ENCODE measurements at places on chromosomes 12 and 14.
A peak's percentile ranks its signal among the peaks of the same experiment; 100 is the strongest.

DNA sequence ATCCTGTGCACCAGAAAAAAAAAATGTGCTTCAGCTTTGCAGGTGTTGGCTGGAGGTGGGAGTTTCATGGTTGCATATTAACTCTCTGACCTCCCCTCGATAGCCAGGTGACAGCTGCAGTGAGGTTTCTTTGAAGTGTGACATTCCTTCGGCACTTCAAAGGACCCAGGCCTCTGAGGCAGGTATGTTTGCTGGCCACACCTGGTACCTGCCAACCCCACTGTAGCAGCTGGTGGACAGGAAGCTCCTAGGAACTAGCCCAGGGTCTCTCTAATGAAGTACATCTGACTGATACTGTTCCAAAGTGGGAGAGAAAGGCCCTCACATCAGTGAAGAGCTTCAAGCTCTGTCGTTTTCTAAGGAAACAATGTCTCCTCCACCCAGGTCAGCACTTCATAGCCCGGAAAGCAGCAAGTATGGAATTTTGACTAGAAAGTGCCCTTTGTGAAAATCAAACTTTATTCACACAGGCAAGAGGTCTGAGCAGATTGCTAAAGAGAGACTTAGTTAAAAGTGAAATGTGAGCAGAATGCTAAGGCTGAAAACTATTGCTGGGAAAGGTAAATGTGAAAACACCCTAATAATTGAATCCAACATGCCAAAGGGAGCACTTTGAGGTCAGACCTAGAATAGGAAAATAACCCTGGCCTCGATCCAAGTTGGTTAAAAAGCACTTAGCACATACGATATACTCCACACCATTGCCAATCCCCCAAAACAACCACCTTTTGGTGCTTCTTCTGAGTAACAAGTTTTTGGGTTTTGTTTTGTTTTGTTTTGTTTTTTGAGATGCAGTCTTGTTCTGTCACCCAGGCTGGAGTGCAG, 71.3 kb downstream of the PHLDA1 start:
- no peak for DNase-seq

- DNase-seq = no peak
Measured at GRCh38 chr12:68086019-68086603, 73.4 kb downstream of the IFNG start.

- DNase-seq = no peak
Measured at GRCh38 chr12:104083769-104084475, 19.6 kb downstream of the HCFC2 start.

- DNase-seq = no peak
Measured at GRCh38 chr12:39628836-39629235, 9.2 kb upstream of the ABCD2 start.

DNA sequence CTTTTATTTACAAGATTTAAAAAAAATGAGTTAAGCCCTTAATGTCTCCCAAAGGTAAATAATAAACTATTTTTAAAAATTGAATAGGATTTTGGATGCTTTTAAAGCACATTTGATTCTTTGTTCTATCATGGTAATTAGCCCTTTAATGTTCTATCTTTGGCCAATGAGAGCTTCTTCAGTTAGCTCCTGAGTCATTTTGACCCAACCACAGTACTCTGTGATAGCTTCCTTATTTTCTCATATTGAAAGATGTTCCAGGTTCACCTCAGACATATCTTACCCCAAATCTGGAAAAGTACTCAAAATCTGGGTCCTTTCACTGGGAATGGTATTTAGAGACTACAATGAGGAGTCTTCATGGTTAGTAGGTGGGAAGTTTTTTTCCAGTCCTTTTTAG, 98.0 kb downstream of the MYRFL start:
- no peak for DNase-seq

DNA sequence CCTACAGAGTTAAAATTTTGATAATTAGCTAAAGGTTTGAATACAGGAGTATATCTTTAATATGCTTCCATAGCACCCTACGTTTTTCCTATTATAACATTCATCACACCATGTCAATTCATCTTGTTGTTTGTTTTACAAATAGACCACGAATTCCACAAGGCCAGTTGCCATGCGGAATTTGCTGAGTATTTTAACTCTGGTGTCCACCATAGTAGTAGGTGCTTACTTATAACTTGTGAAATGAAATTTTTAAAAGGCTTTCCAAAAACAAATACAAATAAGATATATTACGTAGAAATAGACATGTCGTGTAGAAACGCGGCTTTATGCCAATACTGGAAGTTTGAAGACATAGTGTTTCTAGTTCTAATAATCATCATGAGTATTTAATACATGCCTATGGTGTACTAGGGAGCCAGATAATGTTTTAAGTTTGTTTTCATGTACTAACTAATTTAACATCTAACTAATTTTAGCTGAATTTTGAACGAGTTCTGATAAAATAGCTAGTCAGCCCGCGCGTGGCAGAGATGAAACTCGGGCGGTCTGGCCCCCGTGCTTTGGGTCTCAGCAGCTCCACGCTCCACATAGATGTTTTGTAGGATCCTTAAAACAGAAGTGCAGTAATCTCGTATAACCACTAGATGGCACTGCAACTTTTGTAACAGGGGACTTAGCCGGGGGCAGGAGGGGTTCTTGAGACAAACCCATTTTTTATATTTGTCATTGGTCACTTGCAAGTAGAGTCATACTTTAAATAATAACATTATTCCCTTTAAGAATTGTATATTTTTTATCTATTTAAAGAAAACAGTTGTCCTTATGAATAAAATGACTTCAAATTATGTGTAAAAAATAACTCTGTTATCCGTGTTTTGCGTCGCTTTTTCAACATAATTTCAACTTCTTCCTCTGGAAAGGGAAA, 10.2 kb downstream of the CD69 start:
- DNase-seq = peak; percentile 51

DNA sequence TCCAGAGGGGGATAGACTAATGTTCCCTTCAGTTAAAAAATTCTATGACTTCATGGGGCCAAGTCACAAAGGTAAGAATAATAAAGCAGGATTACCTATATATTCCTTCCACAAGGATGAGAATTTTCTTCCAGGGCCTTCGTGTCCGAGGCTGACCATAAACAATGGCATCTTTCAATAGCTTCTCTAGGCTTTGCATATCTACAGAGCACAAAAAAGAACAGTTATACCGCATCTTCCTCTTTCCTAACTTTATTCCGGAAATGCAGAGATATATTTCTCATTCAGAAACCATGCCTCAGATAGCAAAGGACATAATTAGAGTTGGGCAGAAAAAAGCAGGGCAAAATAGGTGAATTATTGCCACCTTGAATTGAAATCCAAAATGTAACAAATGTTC, 58.3 kb upstream of the ISM2 start:
- DNase-seq = no peak

DNA sequence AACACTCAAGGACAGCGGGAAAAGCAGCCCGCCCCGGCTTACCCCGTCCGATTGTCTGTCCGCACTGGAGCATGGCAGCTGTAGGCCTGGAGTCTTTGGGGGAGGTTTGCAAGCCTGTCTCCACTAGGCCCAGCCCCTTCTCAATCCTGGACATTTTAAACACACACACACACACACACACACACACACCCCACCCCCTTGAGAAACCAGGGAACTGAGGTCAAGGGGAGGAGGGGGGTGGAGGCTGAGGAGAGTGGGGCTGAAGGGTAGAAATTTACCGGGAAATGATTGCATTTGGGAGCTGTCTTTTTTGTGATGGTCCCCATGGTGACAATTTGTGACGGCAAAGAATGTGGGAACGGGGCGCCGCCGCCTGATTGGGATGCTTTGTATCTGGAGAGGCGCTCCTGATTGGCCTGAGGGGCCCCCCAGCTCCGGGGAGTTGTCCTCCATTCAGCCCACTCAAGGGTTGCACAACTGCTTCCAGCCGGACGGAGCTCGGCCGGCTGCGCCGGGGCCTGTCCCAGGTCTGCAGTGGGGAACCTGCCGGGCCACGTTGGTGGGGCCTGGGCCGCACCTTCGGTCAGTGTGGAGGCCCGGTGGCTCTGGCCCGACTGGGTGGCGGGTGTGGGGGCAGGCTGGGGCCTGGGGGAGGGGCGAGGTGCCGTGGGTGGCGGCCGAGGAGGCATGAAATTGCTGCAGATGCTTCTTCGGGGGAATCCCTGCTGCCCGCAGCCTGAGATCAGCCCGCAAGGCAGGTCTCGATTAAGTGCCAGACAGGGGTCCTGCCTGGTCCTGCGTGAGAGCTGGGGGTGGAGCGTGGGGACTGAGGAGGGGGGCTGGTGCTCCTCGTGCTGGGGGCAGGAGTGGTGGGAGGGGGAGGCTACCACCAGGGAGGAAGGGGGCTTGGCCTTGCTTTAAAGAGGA, at the start of gene FAM181A:
Gene FAM181A, plus strand, starts transcription at position 472 of the 927 bp plus-strand sequence. CDS start 942 bp downstream, outside the sequence.
- DNase-seq = no peak

- no peak for DNase-seq
Measured at GRCh38 chr12:124153392-124153791, 141.5 kb upstream of the RFLNA start.

DNA sequence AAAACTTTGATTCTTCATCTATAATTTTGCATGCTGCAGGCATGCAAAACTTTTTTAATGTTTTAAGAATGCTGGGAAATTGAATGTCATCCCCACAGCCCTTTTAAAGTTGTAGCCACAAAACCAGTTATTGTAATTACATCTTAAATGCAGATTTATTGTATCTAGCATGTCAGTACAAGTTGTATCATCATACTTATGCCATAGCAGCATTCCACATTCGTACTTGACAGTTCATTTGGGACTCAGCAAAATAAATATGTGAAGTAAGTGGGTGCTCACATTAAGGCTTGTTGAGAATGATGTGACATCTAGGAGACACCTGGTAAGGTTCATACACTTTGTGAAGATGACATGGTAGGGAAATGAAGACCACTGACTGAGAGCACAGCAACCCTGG, 44.0 kb upstream of the GZMB start:
- no peak for DNase-seq

GRCh38 chr12:40241741-40242140, 16.9 kb downstream of the LRRK2 start:
- DNase-seq = no peak

GRCh38 chr12:52213564-52214420, 19.3 kb upstream of the KRT7 start:
- peak; percentile 29 for DNase-seq

GRCh38 chr12:24970177-24970576, 21.3 kb upstream of the BCAT1 start:
- DNase-seq = no peak

- no peak for DNase-seq
Measured at GRCh38 chr12:51424094-51424661, 453 bp upstream of the SLC4A8 start.

GRCh38 chr12:107091989-107092641, 1.2 kb downstream of the CRY1 start:
- no peak for DNase-seq

- no peak for DNase-seq
Measured at GRCh38 chr12:90085494-90086274, 377.0 kb upstream of the ATP2B1 start.

GRCh38 chr14:23612802-23613201, 23.4 kb upstream of the DHRS2 start:
- no peak for DNase-seq

GRCh38 chr14:55834390-55834789, 254.4 kb downstream of the KTN1 start:
- no peak for DNase-seq

- DNase-seq = no peak
Measured at GRCh38 chr12:104903648-104904423, 54.3 kb downstream of the SLC41A2 start.

DNA sequence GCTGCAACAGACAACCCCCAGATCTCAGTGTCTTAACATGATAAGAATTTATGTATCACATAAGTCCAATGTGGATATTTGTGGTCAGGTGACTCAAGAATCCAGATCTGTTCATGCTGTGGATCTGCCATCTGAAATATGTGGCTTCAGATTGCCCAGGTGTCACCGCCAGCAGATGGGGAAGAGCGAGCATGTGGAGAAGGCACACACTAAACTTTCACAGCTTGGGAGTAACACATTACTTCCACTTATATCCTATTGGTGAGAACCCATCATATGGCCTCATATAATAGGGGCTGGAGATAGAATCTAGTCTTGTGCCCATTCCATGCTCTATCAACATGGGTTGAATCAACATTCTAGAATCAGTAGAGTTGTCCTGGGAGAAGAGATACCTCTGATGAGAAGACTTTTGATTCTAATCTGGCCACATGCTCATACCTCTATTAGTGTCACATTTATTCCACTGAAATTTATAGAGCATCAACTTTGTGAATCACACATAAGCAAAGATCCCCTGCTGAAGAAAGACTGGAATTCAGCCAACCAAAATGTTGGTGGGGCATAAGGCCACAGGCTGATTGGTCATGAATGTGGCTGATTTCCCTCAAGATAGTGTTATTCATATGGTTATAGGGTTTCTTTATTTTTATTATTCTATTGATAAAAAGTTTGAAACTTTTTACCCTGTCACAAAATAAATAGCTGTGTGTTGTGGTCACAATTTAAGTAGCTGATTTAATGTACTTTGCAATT, 6.0 kb upstream of the CALCOCO1 start:
- no peak for DNase-seq

Data from activated T-cell treated with anti-CD3 and anti-CD28 coated beads for 1 hour (primary cell).